ENCODE measurements at places on chromosomes 12 and 14.

DNA sequence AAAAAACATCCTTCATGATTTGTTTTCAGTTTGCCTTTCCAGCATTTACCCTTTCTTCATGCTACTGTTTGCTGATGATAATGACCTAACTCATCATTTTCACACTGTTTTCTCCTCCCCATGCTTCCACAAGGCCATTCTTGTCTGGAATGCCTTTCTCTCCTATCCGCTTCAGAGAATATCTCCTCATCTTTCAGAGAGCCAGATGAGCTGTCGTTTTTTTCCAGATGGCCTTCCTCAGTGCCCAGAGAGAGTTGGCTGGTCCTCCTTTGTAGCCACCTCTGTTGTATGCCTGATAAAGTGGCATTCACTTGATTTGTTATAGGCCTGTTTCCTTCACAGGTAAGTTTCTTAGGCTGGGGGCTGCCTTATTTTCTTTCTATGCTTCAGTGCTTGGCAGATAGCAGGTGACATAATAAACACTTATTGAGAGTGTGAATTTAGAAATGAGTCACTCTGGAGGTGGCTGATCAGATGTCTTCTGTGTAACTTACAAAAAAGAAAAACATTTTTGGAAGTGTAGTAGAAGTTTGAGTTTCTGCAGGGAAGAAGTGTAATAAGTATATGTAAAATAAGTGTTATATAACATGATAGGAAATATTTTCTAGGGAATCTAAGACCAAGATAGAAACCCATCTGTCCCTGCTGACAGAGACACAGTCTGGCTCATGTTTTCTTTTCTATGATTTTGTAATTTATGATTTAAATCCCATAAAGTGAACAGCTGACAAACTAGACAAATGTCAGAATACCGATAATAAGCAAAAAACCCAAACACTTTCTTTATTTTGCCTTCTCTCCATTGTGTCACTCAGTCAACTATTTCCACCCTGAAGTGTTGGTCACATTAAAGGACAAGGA, 174.5 kb downstream of the DACT1 start:
- no peak for DNase-seq

DNA sequence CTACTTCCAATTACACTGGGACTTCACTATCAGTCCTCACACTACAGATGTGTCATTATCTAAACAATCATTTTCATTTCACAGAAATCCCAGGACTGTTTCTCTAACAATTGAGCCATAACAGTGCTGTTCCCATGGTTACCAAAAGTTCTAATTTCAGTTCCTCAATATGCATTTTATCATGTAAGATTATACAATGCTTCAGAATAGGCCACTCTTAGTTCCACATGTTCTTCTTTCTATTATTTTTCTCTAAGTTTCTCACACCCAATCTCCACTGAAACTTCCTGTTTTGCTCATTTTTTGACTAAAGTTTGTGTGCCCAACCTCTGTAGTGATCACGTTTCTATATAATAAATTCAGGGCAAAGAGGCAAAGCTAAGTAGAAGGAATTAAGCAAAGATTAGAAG, 185.8 kb downstream of the DUSP6 start:
- no peak for DNase-seq

DNA sequence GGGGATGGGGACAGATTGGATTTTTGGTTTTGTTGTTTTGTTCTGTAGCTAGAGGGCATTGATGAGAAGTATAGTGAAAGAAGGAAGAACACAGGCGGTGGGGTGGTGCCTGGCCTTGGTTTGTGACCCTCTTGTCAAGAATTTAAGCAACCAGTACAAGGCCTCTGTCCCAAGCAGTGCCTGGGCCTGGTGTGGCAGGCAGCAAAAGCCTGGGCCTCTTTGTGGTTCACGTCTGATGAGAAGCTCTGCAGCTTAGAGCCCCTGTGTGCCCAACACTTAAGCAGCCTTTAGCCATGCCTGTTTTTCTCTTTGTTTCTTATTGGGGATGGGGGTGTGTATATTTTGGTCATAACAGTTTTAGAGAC, 98.0 kb downstream of the PPP2R5C start:
- no peak for DNase-seq

GRCh38 chr12:42807766-42808165, 218.2 kb upstream of the PRICKLE1 start:
- no peak for DNase-seq

DNA sequence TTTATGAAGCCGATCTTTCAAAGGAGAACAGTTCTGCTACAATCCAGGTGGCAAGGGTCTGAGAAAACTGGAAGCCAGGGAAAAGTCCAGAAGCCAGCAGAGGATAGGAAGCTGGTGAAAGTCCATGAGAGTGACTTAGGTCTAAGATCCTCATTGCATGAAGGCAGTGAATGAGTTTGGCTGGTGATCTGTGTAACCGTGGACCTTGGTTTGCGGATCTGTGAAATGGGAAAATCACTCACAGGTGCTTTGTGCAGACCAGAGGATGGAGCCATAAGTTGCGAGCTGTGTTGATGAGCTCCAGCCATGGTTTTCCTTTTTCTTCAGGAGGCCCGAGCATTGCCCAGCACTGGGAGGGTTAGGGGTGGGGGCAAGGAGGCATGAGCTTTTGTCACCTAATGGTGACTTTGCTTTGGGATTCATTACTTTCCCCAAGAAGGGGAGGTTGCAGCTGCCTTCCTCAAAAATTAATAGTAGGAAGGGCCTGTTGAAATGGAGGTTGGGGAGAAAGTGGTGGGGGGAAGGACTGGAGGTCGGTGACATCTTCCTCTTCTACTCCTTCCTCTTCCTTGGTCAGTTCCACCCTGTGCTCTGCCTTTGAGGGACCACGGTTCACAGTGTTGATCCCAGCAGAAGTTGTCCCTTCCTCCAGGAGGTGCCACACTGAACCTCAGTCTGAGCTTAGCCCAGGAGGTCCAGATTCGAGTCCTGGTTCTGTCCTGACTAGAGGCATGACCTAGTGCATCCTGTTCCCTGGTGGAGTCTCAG, 20.3 kb upstream of the SERPINA6 start:
- no peak for DNase-seq

- no peak for DNase-seq
These were observed 15.9 kb upstream of the AEBP2 start for GRCh38 chr12:19423166-19423930.

- no peak for DNase-seq
These were observed 221.2 kb upstream of the TMPO start for GRCh38 chr12:98294051-98294805.

GRCh38 chr12:115035535-115036107, 351.6 kb upstream of the TBX3 start:
- no peak for DNase-seq

GRCh38 chr12:67929384-67929772, 59.9 kb upstream of the IFNG-AS1 start:
- no peak for DNase-seq

- DNase-seq = peak; percentile 84
These were observed 3.7 kb downstream of the SELPLG start for GRCh38 chr12:108629824-108630476.

DNA sequence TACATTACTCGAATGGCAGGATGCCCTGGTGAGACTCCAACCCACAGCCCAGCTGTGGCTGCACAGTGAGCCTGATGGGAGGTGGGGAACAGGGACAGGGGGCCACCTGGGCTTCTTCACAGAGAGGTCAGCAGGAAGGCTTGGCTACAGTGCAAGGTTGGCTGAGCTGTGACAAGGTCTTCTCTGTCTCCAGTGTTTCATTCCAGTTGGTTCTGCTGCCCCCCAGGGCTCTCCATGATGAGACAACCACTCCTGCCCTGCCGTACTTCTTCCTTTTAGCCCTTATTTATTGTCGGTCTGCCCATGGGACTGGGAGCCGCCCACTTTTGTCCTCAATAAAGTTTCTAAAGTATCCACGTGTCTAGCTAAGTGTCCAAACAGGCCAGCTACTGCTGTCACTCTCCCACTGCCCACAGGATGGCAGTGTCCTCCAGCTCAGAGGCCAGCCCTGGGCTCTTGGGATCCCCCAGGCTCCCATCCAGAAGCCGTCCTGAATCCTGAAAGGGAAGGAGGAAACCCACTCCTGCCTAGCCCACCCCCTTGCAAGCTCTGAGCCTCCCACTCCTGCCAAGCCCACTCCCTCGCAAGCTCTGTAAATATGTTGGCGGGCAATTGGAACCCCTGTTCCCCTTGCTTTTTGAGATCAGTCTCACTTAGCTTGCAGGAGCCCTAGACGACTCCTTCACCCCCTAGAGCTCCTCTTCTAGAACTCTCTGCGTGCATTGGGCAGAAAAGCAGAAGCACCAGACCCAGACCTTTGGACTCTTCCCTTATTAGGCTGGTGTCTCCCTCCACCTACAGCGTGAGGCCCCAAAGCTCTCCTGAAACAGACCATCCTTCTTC, 5.4 kb downstream of the C1QL4 start:
- no peak for DNase-seq

DNA sequence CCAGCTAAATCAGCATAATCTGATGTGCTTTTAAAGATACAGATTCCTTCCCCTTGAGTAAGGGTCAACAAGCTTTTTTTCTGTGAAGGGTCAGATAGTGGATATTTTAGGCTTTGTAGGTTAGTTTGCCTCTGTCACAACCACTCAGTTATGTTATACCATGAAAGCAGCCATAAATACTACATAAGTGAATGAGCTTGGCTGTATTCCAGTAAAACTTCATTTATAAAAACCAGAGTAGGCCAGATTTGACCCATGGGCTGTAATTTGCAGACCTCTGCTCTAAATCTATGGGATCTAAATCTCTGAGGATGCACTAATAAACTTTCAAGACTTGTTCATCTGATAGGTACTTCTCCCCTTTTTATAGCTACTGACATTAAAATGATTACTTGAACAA, 47.7 kb downstream of the LEMD3 start:
- no peak for DNase-seq

GRCh38 chr12:46124848-46125619, 134.7 kb upstream of the SCAF11 start:
- peak; percentile 70 for DNase-seq

DNA sequence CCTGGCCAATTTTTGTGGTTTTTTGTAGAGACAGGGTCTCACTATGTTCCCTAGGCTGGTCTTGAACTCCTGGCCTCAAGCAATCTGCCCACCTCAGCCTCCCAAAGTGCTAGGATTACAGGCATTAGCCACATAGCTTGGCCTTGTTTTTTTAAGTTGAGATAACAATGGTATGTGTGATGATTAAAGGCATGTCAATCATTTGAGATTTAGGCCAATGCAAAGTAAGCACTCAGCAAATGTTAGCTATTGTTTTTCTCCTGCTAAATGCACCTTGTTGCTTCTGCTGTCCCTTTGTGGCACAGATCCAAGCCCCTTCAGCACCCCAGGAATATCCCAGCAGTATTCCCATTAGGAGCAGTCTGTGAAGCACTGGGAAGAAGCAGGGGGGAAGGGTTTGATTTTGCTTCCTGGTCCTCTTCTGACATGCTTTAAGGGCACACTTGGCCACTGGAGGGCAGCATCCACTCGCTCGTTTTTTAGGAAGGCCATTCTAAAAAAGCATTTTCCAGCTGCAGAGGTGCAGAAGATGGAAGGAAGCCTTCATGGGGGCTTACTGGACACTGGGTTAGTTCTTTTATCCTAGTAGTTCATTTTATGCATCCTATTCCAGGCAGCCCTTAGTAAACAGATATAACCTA, 70.2 kb upstream of the ZFP36L1 start:
- DNase-seq = peak; percentile 92

DNA sequence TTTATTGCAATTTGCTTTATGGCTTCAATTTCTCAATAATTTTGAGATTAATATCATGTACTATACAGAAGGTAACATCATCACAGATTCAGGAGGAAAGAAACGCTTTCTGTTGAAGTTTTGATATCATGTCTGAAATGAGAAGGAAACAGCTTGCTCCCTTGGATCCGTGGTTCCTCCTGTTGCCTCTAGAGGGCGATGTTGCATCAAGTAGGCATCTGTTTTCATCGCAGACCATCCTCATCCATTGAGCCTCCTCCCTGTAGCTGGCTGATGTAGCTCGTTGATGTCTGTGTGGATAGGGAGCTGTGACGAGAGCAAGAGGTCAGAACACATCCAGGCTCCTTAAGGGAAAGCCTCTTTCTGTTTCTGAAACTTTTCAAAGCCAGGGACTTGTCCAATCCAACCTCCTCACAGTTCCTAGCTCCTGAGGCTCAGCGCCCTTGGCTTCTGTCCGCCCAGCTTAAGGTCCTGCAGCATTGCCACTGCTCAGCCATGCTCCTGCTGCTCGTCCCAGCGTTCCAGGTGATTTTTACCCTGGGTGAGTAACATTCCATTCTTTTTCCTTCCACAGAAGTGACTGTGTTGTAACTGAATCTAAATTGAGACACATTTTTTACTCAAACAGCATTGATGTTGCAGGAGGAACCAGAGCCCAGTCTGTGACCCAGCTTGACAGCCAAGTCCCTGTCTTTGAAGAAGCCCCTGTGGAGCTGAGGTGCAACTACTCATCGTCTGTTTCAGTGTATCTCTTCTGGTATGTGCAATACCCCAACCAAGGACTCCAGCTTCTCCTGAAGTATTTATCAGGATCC, 304.8 kb upstream of the OR4E1 start:
- peak; percentile 78 for DNase-seq

DNA sequence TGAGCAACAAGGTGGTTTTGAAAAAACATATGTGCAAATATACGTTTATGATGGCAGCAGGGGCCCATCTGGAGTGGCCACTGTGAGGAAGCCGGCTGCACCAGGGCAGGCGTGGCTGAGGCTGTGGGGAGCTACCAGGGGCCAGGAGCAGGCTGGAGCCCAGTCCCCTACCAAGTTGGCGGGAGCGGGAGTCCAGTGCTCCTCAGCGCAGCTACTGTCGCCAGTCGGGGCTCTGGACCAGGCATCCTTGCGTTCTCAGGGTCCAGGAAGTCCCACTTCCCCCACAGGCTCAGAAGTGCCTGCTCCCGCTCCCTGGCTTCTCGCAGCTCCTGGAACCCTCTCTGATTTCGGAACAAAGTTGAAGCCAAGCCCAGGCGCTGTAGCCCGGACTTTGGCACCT, 1377.5 kb upstream of the FLRT2 start:
- no peak for DNase-seq

DNA sequence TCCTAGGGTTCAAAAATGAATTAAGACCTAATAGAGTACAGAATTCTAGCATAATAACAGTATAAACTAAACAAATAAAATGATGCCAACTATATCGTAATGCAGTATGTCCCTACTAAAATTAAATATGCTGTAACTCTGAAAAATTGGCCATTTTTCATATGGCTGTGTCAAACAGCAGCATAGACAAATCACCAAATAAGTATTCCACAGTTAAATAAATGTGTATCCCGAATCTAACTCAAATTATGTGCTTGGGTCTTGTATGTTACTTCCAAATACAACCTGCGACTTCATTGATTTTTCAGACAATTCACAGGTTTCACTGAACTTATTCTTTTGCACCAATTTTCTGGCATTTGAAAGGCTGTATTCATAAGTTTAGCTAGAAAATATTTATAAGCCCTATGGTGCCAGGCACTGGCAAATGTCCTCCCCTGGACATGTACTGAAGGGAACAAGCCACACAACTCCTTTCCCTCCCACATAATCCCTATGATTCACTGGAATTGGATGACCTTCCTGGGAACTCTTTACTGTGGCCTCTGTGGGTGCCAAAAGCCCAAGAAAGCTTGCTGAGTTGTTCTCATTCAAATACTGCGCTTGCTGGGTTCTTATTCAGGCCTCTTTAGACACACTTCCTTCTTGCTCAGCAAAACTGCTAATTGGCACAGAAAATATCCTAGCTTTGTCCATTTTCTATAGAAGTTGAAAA, 108.8 kb downstream of the KITLG start:
- DNase-seq = no peak

Data from activated naive CD4-positive, alpha-beta T cell treated with anti-CD3 and anti-CD28 coated beads for 36 hours (primary cell).